ENCODE measurements at places on chromosomes 12 and 14.

DNA sequence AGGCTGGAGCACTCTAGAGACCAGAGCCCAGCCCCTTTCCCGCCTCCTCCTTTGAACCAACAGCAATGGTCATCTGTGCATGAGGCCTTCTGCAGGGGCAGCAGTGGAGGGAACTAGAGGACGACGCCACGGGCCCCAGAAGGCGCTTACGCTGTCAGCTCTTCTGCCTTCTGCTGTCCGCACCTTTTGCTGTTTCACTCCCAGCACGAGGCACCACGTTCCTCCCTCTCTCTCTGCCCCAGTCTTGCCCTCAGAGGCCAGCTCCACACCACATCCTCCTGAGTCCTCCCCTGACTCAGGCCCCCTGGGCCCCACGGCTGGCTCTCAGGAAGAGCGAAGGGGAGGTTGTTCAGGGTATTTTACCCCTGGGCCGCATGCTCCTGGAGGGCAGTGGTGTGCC is 15.5 kb downstream of the MMAB start:
- no peak for DNase-seq

GRCh38 chr14:36869125-36869524 is 207.5 kb downstream of the PAX9 start:
- DNase-seq = no peak

- DNase-seq = no peak
Observed at GRCh38 chr12:3809357-3810015, 56.6 kb upstream of the CRACR2A start.

- DNase-seq = no peak
Observed at GRCh38 chr12:80411787-80412186, 32.2 kb upstream of the PTPRQ start.

DNA sequence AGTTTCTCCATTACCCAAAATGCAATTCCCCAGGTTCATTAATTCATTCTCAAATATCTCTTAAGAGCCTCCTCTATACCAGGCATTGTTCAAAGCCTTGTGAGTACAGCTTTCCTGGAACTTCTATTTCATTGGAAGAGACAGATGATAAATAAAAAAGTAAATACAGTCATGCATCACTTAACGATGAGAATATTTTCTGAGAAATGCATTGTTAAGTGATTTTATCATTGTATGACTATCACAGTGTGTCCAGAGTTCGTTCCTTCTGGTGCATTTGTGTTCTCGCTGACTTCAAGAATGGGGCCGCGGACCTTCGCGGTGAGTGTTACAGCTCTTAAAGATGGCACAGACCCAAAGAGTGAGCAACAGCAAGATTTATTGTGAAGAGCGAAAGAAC is 66.0 kb downstream of the ANO4 start:
- DNase-seq = no peak

GRCh38 chr14:68897559-68898155 is 81.4 kb downstream of the ACTN1 start:
- no peak for DNase-seq

DNA sequence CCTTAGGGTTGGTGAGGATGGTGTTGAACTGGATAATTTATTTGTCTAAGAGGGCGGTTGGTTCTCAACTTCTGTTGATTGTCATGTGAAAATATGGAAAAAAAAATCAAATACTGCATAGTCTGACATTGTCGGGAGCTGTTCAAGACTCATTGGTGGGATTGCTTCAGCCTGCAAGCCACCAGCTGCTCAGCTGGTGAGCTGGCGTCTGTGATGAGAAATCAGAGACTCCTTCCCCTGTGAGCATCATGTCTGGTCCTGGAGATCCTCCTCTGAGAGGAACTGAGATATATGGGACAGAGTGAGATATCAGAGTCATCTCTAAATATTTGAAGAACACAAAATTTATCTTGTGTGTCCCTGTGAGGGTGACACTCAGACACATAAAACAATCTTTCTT is 49.9 kb downstream of the TRIM9 start:
- no peak for DNase-seq

GRCh38 chr12:52032804-52033445 is 18.3 kb upstream of the NR4A1 start:
- peak; percentile 98 for DNase-seq

GRCh38 chr12:69007101-69007854 is 74.3 kb upstream of the CPM start:
- peak; percentile 38 for DNase-seq

DNA sequence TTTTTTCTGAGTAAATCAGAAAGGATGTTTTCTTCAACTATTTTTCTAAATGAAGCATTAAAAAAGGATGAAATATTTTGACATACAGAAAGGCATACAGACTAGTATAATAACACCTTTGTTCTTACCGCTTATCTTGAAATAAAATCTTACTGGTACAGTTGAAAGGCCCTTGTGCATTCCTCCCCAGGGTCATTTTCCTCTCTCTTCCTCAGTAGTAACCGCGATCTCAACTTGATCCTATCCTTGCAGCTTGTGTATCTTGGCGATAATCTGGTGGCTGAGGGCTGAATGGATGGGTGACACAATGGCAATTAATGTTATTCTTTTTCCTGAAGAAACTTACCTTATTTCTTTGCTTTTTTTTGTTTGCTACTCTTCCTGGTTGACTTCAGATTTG is 18.5 kb downstream of the GAS2L3 start:
- DNase-seq = no peak

GRCh38 chr14:61498811-61499210 is 177.4 kb downstream of the PRKCH start:
- no peak for DNase-seq

DNA sequence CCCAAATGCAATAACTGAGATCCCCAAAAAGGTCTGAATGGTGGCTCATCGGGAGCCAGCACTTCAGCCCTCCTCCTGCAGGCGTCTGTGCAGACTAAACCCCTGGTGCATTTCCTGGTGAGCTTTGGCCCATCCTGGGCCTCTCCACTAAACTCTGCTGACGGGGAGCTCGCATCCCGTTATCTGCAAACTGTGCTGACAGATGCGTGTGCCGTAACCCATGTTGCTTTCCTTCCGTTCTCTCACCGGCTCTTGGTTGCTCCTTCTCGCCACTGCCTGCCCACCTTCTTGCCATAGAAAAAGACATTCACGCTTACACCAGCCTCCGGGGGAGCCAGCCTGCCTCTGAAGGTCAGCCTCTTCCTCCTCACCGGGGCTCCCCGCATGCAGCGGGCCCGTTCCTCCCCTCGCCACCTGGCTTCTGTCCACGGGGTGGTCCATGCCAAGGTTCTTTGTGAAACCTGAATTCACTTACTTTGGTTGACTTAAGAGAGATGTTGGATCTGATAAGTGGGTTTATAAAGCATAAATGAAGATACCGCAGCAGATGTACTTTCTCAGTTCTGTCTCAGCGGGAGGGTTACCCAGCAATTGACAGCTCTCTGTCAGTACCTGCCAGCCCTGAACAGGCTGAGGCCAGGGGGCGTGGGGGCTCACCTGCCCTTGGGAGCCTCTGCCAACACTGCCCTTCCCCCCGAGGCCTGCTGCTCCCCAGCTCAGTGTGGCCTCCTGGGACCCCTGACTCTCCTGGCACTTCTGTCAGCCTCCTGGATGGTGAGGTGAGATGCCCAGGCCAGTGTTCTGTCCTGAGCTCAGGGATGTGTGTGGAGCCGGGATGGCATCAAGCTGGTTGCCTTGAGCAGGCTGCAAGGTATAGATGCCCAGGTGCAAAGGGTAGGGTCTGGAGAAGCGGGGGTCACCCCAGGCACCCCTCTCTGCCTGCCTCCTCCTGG is 14.2 kb downstream of the ZFYVE21 start:
- DNase-seq = peak; percentile 24

- no peak for DNase-seq
Observed at GRCh38 chr12:7645395-7646177, 20.1 kb downstream of the APOBEC1 start.

DNA sequence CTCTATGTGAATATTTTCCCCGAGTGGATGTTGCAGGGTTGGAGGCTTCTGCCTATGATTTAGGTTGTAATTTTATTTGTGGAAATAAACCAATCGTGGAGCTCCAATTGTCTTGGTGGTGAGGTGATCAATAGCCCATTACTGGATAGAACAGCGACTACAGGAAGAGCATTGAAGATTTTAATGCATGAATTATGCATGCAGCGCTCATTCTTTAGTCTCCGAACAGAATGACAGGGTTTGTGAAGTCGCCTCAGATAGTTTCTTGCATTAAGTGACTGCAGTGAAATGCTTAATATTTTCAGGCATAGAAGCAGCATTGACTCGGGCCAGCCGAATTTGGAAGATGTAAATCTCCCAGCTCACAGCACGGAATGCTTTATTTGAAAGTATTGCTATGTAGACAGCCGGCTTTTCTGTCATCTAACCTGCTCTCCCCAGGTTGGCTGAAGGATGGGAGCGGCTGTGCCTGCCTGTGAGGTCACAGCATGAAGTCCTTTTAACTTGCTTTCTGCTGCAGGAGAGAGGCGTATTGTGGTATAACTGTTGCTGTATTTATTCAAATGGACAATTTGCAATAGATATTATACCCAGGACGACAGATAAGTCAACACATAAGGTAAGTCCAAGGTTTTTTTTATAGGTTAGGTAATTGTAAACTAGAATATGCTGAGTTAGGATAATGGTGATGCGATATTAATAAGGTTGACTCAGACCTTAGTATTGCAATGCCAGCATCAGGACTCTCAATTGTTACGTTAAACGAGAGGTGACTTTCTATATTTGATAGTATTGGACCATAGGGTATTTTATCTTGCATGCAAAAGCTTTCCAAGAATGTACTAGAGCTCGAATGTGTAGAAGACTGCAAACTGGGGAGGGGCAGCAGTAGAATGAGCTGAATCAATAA is 135.7 kb downstream of the CNTN1 start:
- DNase-seq = no peak

GRCh38 chr14:62670526-62670925 is 374.7 kb downstream of the KCNH5 start:
- DNase-seq = no peak

GRCh38 chr14:78286210-78286609 is 116.0 kb downstream of the NRXN3 start:
- DNase-seq = no peak

DNA sequence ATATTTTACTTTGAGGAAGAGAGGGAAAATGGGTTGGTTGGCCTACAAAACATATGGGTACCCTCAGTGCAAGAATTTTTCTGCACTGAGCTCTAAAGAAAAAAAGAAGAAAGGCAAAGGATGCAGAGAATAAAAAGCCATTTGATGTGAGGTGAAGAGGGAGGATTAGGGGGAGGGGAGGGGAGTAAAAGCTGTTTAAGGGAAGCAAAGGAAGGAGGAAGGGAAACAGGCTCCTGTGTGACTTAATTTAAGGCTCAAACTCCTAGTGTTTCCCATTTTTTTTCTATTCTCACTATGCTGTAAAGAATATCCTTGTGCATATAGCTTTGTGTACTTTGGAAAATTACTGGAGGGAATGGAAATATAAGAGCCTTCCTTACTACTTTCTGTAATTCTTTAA is 78.7 kb downstream of the NKX2-1 start:
- DNase-seq = no peak

All from ovary (tissue), 10 donors.